DMS53 (cell line): ENCODE measurements at places on chromosomes 6 and 20.

- DNase-seq: no peak
Measured at GRCh38 chr20:40808936-40809335, 119.9 kb upstream of the MAFB start.

DNA sequence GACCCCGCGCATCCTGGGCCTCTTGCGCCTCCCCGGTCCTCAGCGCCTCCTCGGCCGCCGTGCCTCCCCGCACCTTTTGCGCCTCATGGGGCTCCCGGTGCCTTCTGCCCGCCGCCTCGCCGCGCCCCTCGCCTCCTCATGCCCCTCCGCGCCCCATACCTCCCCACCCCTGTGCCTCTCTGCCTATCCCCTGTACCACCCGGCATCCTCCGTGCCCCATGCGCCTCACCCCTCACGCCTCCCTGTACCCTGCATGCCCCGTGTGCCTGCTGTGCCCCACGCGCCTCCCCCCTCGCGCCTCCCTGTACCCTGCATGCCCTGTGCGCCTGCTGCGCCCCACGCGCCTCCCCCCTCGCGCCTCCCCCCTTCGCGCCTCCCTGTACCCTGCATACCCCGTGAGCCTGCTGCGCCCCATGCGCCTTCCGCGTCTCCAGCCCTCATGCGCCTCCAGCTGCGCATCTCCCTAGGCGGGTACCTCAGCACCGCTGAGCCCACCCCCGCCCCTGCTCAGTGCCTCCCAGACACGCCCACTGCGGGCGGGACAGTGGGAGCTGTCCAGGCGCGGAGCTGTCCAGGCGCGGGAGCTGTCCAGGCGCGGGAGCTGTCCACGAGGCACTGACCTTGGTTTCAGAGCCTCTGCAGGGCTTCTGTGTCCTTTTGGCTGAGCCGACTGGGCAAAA, 37.1 kb downstream of the IGF2R start:
- DNase-seq: no peak

GRCh38 chr20:755941-756340, 12.4 kb downstream of the SLC52A3 start:
- DNase-seq: no peak

GRCh38 chr6:44451803-44452695, 64.5 kb downstream of the CDC5L start:
- DNase-seq: no peak

DNA sequence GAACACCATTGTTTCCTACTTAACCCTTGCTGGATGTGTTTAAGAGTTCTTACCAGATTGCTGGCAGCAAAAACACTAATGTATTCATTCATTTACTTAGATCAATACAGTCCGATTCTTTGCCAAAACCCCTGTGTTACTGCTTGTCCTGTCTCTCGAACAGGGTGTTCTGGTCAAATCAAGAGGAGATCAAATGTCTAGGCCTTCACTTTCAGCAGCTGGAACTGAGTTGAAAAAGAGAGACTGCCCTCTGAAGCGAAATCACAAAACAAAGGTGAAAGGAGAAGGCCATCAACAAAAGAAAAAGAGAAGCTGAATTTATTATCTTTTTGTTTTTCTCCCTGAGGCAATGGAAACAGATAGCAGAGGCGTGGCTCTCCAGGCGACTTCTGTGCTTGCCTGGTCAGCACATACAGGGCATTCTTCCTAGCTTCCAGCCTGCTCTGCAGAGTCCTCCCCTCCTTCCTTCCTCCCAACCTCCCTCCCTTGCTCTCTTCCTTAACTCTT, 44.1 kb upstream of the GCM1 start:
- peak; percentile 50 for DNase-seq

DNA sequence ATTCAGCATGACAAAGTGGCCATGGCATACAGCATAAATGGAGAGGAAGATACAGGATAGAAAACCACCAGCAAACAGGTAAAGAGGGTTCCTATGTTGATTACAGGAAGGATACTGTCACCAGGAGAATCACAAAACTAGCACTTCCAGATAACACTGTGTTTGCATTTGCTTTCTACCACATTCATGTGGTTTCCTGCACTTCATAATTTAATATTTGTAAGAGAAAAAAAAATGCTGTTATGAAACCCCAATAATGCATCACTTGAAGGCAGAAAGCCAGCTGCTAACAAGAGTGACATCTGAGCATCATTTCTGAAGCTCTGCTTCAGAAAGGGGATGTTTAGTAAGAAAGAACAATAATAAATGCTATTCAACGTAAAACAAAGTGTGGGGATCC, 106.6 kb downstream of the ATXN1 start:
- DNase-seq: no peak

DNA sequence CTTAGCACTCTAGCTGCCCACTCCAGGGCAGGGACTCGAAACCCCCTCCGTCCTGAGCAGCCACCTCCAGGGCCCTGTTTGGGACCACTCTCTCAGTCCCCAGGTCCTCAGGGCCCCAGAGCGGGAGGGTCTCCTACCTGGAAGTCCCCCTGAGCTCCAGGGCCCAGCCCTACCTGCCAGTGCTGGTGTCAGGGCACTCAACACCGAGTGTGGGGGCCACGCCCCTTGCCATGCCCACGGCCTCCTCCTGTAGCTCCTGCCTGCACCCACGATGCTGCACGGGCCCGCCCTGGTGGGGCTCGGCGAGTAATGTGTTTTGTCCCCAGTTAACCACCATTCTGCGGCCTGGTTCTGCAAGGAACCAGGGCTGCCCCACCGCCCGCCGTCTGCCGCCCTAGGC, 21.5 kb downstream of the SPDEF start:
- DNase-seq: no peak

DNA sequence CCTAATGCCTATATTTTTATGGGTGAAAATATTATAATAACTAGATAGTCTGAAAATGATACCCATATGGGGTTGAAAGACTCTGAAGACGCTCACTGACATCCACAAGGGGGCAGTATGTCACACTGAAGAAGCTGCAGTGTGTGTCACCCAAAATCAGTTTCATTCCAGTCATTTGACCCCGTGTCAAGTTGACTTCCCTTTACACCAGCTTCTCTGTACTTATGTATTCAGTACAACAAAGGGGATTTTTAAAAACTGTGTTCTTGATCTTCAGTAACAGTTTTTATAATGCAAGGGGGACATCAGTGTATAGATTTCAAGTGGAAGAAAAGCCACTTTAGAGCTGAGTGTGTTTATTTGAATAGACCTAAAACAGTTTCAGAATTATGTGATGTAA, 19.3 kb downstream of the FAXC start:
- DNase-seq: peak; percentile 76

GRCh38 chr6:111354758-111355555, 128.1 kb downstream of the REV3L start:
- DNase-seq: no peak

DNA sequence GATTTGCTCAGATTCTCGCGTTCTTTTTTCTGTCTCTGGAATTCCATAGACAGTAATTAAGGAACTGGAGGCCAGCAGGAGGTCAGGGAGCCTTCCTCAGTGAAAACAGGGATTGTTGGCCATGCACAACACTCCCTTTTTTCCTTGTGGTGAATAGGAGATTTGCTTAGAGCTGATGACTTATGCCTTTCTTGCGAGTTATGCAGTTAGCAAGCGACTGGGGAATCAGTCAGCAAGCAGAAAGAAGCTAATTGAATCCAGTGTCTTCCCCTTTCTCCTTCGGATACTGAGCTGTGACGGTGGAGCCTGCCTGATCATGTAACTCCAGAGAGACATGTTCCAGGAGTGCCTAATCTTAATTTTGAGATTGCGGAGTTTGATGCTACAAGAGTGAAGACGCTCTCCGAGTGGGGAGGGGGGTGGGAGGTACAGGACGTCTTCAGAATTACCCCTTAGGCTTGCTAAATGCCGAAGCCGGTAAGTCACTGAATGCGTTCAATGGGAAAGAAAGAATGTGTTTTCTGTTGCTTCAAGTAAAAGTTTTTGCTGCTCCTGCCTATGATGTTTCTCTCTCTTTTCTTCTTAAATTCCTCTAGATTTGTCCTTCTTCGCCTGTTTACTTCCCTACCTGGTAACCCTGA, 165.9 kb downstream of the SASH1 start:
- no peak for DNase-seq

DNA sequence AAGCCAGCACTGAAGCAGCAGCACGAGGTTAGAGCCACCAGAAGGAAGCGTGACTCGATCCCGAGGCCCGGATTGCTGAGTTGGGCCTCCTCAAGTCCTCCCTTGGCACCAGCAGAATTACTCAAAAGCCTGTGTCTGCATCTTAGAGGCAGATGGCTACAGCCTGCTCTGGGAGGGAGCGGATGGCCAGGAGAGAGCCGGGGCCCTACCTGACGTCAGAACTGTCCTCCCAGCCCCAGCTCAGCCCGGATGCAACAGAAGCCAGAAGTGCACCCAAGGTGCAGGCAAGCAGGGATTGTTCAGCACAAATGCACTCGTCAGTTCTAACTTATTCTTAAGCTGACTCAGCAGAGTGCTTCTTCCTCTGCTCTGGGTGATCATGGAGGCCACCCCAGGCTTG, 155.5 kb upstream of the RPS6KA2 start:
- no peak for DNase-seq

- no peak for DNase-seq
Measured at GRCh38 chr20:21947406-21947805, 241.9 kb downstream of the PAX1 start.

GRCh38 chr6:73796881-73797280, 100.9 kb downstream of the CD109 start:
- DNase-seq: no peak

DNA sequence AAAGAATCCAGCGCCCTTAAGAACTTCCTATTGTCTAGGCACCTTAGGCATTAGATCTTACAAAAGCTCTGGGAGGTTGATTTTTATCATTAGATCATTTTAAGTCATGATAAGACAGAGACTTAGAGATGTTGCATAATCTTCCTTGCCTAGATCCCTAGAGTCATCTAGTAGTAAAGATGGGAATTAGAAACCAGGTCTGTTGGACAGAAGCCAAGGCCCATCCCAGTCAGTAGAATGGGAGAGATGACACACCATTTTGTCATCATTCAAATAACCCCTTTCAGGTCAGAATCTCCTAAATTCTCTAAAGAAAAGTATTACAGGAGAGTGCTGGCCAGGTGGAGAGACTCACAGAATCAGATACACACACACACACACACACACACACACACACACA, 579.1 kb downstream of the BMP2 start:
- DNase-seq: peak; percentile 6

GRCh38 chr6:111530667-111531066, 47.6 kb upstream of the REV3L start:
- DNase-seq: no peak

DNA sequence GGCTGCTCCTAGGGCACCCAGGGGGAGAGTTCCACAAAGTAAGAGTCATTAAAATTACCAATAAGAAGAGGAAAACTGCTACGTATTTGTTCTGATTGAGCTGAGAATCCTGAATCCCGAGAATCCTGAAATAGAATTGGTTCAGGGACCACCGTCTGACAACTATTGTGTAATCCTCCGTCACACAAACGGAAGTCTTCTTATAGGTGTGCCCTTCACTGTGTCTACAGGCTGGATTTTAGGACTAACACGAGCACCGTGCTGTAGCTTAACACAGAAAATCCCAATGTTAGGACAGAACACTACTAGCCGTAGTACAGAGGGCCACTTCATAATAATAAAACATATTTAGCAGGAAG, 50.6 kb upstream of the RNF182 start:
- DNase-seq: no peak
